ENCODE measurements at places on chromosomes 2 and 18. TPM values are rescaled to one million over a fixed set of nuclear protein-coding genes. Genes with fewer than 3 reads are reported as not detected.
A peak's percentile ranks its signal among the peaks of the same experiment; 100 is the strongest.

IL36A gene
- not detected for total RNA-seq

GRCh38 chr2:25972049-25972823, 10.1 kb downstream of the KIF3C start:
- peak; percentile 65 for DNase-seq

LONRF2 gene
- total RNA-seq, result 0.84 TPM

CTAGE1 gene
- total RNA-seq, result 1.3 TPM

ZNF396 gene
- 2.2 TPM for total RNA-seq
